Cerebellar nuclear complex (tissue), 1 donor: ENCODE measurements at places on chromosomes 2 and 18.

- no peak for DNase-seq
Measured at GRCh38 chr2:174580951-174581350, 16.7 kb downstream of the WIPF1 start.

- DNase-seq, result no peak
Measured at GRCh38 chr2:118251427-118251826, 163.2 kb downstream of the INSIG2 start.

- no peak for DNase-seq
Measured at GRCh38 chr2:239715606-239716005, 309.5 kb downstream of the NDUFA10 start.

GRCh38 chr2:63642946-63643345 lies 54.2 kb downstream of the MDH1 start:
- no peak for DNase-seq

DNA sequence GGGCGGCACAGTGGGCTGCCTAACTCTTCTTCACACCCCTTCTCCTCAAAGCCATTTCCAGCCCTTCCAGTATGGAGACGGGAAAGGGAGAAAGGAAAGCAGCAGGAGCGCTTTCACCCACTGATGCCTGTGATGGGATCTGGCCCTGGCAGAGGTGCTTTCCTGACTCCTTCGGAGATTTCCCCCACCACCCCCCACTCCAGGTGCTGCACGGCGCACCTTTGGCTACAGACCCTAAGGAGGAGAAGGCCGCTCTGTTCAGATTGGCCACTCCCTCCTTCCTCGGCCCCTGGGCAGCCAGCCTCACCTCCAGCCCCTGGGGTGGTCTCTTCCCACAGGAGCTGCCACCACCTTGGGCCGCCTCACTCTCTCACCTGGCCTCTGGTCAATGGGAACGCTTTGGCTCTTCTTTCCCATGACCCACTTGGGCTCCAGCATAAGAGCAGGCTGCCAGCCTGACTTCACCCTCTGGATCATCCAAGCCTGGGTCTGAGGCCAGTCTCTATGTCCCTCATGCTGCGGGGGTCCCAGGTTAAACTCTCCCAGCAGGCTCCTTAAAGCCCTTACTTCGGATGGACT lies 18.4 kb upstream of the MAL start:
- no peak for DNase-seq

DNA sequence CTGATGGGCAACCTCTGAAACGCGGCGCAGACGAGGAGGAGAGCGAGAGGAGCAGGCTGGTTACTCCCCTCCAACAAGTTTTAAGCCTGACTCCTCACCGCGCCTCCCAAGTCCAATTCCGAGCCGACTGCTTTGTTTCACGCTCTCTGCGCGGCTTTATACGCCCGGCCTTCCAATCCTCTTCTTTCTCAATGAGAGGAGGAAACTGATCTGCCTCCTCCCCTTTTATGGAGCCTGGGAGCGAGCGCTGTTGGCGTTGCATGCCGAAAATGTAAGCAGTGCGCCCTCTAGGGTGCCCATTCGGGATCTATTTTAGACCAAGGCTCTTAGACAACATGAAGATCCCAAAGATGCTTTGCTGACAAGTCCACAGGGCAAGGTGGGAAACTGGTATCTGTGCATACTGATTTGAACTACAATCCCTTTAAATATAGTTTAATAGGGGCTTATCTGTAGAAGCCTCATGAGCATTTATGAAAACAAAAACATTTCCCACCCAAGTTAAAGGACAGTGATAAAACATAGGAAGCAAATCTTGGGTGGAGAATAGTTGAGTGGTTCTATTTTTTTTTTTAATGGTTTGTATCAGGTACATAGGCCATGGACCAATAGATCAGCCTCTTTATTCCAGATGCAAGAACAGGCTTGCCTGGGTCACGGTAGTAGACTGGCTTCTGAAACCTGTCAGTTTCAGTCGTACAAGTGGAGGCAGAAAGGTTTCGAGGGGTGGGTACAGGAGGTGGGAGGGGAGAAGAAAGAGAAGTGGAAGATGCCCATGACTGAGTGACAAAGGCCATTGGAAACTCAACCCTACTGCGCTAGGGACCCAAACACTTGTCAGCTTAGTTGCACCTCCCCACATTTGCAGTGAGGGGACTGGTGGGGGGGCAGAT lies at the start of gene RND3:
TSS of gene RND3 (minus strand) at position 131 of the 893 bp plus-strand sequence. CDS start 250 bp downstream, outside the sequence.
- peak; percentile 49 for DNase-seq

GRCh38 chr2:195595825-195596224 lies 61.2 kb upstream of the SLC39A10 start:
- no peak for DNase-seq

GRCh38 chr2:189181706-189182105 lies 2.1 kb upstream of the COL5A2 start:
- no peak for DNase-seq

- no peak for DNase-seq
Measured at GRCh38 chr2:65045651-65046050, 10.6 kb upstream of the CEP68 start.

GRCh38 chr2:151657667-151658076 lies 76.6 kb downstream of the NEB start:
- no peak for DNase-seq

DNA sequence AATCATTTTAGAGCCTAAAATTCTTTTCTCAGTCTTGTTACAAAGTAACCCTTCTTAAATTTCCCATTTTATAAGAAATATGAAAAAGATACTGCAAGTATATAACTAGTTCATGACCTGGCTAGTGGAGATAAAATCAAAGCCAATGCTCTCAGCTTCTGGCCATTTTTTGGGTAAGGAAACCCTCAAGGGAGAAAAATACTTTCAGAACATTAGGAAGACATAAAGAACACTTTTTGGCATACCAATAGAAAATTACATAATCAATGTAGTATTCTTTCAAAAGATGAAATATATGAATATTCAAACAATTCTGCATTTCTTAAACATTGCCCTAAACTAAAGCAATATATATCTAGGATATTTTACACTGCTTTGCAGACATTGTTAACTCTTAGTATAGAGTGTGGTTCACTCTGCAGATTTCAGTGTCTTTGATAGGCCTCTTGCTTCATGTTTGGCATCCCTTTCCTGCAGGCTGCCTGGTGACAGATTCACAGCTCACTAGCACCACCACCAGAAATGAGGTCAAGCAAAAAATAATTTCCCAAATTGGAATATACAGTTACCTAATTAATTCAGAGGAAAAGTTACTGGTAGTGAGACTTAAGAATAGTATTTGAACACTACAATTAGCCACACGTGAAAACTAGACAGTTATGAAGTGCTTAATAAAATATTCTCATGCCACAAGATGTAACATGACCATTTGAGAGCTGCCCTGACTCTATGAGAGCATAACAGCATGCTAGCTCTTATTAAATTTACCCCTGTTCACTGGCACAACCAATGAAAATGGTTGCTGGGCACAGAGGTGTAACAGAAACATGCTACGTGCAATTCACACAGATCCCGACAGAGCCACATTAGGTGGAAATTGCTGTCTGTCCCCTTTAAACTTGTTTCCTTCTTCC lies 36.0 kb downstream of the PAIP2B start:
- DNase-seq, result peak; percentile 24

DNA sequence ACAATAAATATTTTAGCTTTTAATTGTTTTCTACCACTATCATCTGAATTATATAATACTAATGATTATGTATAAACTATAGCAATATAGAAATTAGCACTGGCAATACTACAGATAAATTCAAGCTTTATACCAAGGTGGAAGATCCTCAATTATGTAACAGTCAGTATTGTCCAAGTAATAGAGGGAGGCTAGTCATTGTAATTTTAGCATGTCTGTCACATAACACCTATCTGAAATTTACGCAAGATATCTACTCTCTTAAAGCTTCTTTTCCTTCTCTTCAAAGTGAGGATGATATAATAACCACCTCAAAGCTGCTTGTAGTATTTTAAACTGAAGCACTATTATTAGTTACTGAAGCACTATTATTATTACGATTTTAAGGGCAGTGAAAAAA lies 12.2 kb downstream of the KCNJ3 start:
- no peak for DNase-seq

DNA sequence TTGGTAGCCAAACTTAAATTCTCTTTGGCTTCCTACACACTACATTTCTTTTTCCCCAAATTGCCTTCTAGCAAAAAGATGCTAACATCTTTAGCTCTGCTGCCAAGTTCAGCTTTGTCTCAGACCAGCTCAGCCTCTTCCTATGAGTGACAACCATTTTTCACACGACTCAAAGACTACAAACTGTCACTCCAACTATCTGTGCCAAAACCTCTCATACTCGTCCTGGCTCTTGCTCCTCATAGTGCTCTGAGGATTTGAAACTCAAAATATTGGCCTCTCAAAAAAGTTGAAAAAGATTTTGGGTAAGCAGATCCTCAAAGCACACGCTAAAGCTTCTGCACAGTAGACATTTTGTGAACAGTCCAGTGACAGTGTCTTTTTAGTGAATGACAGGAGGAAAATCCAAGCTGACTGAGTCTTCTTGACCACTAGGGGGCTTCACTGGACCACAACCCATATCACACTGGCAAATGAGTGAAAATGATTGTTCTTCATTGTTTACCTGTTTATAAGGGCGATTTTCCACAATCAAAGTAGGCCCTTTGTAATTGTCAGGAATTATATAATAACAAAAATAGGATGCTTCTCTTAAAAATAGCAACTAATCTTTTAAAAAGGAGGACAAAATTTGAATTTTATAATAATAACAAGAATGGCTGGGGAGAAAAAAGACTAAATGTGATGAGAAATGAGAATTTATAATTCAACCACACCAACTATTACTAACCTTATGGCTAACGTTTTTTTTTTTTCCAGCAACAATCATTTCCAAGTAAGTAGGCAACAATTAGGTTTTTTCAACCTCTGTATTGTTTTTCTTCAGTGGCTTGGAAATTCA lies 85.5 kb upstream of the PGAP1 start:
- DNase-seq, result no peak

- DNase-seq, result no peak
Measured at GRCh38 chr2:1681323-1682180, 62.8 kb downstream of the PXDN start.

DNA sequence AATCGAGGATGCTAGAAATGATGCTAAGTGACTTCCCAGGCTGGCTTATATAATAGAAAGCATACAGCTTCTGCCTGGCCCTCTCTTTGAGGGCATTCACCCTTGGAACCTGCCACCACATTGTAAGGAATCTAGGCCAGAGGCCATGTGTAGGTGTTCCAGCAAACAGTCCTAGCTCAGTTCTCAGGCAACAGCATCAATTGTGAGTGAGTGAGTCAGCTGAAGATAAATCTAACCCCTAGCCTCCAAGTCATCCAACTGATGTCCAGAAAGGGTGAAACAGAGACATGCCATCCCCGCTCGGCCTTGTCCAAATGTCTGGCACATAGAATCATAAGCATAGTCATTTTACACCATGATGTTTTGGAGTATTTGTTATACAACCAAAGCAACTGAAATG lies 324.3 kb upstream of the KLHL14 start:
- DNase-seq, result no peak

DNA sequence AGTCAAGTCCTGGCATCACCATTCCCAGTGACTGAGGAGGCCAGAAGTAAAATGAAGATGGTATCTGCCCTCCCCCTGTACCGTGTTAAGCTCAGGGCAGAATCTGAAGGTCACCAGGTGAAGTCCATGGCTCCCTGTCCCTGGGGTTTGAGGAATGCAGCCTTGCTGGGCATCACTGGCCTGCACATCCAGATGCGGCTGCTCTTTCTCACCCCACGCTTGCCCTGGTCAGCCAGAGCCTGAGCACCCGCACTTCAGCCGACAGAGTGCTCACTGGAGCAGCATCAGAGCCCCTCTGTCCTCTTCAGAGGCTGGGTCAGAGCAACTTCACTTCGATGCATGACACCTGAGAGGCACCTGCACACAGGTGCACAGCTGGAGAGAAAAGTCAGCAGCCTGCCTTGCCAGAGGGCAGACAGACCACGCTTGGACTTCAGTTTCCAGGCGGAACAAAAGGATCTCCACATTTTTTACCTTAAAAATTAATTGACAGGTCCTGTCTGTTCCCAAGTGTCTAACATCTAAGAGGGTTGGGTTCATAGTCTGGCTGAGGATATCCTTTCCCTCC lies 267.3 kb downstream of the ANAPC1 start:
- no peak for DNase-seq

GRCh38 chr2:15772086-15772595 lies 168.2 kb upstream of the MYCN start:
- no peak for DNase-seq

- DNase-seq, result no peak
Measured at GRCh38 chr18:7605705-7606104, 38.6 kb downstream of the PTPRM start.

DNA sequence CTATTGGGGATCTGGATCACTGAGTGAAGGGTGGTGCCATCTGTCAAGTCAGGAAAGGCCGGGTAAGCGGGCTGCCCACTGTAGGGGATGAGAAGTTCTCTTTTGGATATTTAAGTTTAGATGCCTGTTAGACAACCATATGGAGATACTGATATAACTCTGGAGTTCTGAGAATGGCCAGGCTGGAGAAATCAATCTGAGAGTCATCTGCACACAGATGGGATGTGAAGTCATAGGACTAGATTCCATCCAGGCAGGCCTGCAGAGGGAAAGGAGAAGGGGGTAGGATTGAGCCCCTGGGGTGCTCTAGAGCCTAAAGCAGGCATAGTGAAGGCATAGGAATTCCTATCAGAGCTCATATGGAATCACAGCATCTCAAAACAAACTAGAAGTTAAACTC lies 30.1 kb downstream of the SPRED2 start:
- DNase-seq, result no peak

DNA sequence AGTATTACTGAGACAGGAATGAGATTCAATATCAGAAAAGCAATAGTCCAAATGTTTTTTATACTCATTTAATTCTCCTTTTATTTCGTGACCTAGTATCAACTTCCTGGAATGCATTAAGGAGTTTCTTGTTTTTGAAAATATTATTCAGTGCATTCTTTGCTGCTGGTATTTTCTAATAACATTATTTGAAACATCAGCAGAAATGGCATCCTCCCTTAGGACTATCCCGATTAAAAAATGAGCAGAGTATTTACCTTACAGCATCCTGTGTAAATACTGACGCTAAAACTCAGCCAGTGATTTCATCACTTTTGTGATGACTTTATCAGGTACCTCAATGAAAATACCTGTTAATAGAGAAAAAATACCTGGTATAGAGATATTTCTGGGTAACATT lies 16.3 kb downstream of the COL4A3 start:
- DNase-seq, result no peak

GRCh38 chr2:120831086-120831485 lies 95.4 kb downstream of the GLI2 start:
- no peak for DNase-seq

- DNase-seq, result no peak
Measured at GRCh38 chr2:241898463-241899270, 29.1 kb downstream of the RTP5 start.

- no peak for DNase-seq
Measured at GRCh38 chr2:177241711-177242120, 22.8 kb downstream of the NFE2L2 start.
